ENCODE measurements at places on chromosomes 6 and 20.

GRCh38 chr6:13600036-13600435 is 15.1 kb upstream of the NOL7 start:
- no peak for DNase-seq

DNA sequence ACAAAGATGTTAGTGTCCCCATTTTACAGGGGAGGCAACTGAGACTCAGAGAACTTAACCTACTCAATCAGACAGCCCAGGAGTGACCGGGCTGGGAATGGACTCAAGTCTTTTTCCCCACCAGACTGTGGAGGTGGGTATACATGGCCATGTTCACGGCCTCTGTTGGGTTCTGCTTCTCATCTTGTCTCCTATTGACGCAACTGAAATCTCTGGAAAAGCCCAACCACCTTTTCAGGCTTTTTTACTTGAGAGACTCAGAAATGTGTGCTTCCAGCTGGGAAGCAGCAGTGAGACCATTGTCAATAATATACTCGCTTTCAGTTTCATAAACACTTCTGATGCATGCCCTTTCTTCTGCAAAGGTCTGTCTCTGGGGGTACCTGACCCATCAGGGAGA is 70.7 kb downstream of the SOBP start:
- no peak for DNase-seq

DNA sequence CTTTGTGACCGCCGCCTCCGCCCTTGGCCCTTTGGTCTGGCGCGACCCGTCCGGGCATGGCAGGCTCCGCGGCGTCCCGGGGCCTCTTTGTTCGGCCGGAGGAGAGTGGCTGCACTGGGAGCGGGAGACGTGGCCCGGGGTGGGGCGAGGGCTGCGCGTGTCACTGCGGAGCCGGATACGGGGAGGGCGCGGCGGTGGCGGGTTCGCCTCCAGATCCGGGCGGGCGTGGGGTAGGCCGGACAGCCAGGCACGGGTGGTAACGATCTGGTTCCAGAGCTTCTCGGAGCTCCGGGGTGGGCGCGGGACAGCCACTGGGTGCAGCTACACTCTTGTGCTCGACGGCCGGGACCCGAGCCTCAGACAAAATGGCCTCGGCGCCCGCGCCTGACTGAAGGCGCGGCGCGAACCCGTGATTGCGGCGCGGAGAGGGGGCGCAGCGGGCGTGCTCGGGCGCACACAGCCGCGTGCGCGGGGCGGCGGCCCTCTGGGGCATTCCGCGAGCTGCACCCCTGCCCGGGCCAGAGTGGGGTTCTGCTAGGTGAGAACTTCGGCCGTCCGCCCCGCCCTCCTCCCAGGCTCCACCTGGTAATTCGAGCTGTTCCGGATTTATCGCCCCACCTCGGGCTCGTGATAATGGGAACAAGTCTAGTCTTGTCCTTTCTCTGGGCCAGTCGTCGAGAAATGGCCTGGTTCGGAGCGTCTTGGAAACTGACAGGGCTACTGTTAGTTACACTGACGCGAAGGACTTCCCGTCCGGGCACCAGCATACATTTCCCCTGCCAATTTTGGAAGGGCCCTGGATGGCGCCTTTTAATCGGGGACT is 1.0 kb downstream of the LOC128125822 start:
- peak; percentile 66 for DNase-seq

GRCh38 chr20:42483730-42484303 is 705.9 kb downstream of the PTPRT start:
- peak; percentile 11 for DNase-seq

GRCh38 chr20:44858606-44859360 is 26.7 kb upstream of the YWHAB start:
- no peak for DNase-seq

DNA sequence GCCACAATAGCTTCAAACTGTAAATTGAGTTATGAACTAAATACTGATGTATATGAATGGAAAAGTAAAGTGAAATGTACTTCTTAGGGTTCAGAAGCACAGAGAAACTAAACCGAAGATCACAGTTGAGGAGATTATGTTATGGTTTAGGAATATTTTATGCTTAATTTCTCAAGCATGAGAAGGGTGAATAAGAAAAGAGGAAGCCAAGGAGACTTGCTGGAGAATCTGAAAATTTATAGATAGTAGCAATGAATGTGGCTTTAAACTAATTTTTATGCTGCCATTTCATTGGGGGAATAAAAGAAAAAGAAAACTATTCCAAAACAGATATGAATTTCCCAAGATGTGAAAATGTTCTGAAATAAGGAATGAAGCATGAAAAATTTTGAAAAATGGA is 5.6 kb downstream of the ANKS1A start:
- no peak for DNase-seq
